NCI-H82 (cell line): ENCODE measurements at places on chromosomes 1 and 21.
A peak's percentile ranks its signal among the peaks of the same experiment; 100 is the strongest.

- no peak for DNase-seq
These were observed 4.6 kb upstream of the PRDM16 start for GRCh38 chr1:3064296-3064850.

DNA sequence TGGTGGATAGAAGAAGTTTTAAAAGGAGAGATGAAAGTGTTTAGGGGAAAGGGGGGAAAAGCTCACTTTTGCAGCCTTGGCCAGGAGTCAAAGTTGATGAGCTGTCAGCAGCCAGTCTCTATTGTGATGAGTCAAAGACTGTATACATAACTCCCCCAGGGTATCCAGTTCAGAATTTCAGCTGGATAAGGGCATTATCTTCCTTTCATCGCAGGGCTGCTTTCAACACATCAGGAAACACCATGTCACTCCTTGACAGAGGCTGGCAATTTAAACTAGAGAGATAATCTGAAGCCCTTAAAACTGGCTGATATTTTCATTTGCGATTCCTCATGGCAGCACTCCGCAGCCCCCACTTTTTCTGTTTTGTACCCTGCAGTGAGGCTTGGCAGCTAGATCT is 328.5 kb downstream of the TBX15 start:
- no peak for DNase-seq

- no peak for DNase-seq
These were observed 46.2 kb downstream of the ARHGAP29 start for GRCh38 chr1:94191216-94191615.

DNA sequence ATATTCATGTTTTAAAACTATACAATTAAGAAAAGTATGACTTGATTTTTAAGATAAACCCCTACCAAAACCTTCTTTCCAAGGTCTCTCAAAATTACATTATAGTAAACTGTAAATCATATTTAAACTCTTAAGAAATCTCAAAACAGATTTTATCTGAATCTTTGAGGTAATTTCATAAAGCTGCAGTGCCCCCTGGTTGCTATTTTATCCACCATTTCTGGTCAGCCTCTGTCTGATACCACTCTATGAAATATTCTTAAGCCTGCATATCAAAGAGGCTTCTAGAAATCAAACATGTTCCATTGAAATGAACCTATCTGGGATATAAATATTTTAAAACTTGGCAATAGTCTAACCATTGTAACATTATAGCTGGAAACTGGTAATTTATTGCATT is 317.3 kb downstream of the COL11A1 start:
- DNase-seq, result no peak

- no peak for DNase-seq
These were observed 18.5 kb downstream of the FAM89A start for GRCh38 chr1:231021540-231022031.

DNA sequence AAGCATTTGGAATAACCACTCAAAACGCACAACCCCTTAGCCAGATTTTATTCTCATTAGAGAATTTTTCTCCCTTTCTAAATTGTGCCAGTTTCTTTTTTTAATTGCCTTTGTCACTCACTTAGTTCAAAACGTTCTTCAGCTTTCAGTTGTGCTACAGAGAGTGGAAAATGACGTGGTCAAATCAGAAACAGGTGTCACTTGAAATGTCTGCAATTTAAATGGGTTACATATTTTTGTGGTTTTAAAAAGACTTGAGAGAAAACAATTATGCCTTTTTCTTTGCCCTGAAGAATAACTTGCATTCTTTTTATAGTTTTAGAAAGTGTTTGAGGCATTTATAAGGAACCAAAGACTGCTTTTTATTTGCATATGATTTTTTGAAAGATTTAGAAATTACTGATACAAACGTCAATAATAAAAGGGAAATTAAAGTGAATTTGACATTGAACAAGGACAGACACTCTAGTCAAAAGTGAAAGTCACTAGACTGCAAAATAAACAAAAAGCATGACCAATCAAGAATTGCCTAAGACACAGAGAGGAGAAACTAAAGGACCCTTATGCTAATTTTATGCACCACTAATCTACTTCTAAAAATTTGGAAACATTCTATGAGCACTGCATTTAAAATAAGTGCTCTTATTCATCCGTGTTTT is 191.0 kb downstream of the TPR start:
- DNase-seq, result no peak

GRCh38 chr1:217363319-217363718 is 267.6 kb downstream of the GPATCH2 start:
- DNase-seq, result no peak

GRCh38 chr1:156077430-156077760 is 4.9 kb downstream of the MEX3A start:
- no peak for DNase-seq

DNA sequence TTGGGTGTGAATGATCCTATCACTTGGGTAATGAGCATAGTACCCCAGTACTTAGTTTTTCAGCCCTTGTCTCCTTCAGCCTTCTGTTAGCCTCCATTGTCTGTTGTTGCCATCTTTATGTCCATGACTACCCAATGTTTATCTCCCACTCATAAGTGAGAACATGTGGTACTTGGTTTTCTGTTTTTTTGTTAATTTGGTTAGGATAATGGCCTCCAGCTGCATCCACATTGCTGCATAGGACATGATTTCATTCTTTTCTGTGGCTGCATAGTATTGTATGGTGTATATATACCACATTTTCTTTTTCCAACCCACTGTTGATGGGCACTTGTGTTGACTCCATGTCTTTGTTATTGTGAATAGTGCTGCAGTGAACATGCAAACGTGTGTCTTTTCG is 39.6 kb upstream of the GPR52 start:
- no peak for DNase-seq

GRCh38 chr1:197663162-197663953 is 111.9 kb downstream of the DENND1B start:
- DNase-seq, result no peak

- no peak for DNase-seq
These were observed 53.1 kb downstream of the PHC2 start for GRCh38 chr1:33377756-33378155.

DNA sequence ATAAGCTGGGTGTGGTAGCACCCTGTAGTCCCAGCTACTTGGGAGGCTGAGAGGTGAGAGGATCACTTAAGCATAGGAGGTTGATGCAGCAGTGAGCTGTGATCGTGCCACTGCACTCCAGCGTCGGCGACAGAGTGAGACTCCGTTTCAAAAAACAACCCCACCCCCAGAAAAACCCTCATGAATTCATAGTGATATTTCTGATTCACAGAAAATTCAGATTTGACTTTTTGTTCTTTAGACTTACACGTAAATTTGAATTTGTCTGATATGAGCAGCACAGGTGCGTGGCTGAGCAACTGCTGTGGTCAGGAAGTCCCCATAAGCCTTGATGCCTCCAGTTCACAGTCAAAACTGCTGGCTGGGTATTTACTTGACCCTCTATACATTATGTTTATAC is 10.0 kb upstream of the MORC3 start:
- no peak for DNase-seq

DNA sequence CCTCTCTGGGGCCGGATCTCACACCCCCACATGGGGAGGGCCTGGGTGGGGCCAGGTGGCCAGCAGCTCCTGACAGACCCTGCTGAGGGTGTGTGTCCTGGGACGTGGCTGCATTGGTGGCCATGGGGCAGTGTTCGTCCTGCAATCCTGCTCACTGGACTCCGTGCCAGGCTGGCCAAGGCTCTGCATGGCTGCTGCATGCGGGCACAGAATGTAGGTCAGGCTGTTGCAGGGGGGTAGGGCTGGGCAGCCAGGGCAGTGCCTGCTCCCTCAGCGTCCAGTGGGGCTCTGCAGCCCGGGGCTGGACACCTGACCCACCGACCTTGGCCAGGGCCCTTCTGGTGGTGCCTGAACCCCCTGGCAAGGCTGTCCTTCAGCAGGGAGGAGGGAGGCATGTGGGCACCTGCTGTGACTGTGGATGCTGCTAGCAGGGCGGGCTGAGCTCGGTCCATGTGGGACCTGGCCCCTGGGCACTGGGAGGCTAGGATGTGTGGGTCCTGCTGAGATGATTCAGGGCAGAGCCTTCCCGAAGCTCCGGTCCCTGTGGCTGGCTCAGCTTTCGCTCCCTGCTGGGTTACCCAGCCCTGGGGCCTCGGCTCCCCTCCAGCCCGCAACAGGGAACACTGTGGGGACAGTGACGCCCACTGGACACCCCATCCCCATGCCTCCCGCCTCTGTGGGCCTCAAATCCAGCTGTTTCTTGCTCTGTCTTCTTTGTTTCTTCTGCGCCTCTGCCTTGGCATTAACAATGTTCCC is 14.9 kb upstream of the PLCH2 start:
- DNase-seq, result no peak

DNA sequence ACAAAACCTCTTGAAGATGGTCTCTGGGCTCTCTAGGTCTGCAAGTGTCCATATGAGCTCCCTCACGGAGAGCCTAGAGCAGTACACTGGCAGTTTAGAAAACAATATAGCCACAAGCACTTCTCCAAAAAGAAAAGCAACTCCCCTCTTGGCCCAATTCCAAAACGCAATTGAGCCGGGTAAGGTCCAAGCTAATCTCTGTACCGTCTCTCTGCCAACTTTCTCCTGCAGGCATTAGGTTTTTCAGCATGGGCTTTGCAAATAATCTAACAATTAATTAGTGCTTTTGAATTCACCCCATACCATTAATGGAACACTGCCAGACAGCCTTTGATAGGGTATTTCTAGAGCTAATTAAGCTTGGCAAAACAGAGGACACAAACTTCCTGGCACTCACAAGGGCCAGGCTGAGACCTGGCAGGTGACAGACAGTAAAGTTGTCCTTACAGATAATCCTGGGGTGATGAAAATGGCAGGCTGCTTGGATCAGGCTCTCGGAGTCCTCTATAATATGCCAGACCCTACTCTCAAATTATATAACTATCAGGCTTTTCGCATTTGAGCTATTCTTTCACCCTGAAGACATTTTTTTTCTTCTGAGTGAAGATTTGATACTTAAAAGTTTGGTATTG is 39.8 kb downstream of the TGFBR3 start:
- peak; percentile 88 for DNase-seq

DNA sequence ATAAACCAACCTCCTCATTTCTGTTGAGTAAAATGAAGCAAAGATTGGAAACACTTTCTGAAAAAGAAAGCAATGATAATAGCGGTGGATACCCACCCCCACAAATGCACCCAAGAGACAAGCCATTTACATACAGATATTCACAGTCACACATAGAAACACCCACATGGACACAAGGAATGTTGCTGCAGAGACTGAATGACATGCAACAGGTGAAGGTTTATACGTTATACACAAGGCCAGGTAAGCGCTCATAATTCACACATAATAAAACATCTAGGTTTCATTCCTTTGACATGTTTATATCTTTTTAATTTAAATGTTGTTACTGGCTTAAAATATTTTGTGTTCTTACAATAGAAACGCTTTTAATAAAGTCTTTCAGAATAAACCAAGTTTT is 21.3 kb downstream of the ARV1 start:
- no peak for DNase-seq

DNA sequence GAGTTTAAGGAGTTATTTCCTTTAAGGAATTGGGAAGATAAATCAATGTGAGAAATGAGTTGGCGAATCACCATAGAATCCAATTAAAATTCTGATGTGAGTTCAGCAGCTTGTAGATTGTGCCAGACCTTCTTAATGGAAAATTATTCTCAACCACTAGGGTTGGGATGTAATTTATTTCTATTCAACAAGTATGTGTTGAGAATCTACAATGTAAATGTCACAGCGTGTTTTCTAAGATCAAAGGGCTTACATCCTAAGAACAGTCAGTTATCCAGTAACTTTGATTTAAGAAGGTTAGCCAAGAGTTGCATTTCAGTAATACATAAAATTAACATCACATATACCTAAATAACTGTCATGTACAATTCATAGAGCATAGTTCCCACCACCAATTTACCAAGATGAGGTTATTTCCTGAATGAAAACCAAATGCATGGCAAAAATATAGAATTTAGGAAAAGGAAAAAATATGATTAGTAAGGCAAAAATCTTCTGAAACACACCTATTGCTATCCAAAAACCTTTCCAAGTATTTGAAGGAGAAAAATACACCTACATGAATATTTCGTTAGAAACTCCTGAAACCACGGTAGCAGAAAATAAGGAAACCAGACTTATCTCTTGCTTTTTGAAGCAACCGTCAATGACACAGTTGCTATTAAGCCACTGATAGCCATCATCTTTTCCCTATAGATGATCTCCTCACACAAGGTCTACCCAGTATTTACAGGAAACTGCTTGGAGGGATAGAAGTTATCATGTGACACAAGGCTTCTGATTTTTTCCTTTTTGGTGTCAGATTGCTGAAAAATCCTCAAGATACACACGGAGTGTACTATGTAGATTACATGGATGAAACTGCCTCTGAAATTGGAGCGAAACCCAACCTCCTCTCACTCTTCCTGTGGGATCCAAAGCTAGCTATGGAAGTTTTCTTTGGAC is 259.4 kb upstream of the POGK start:
- no peak for DNase-seq

- DNase-seq, result no peak
These were observed 14.1 kb downstream of the MTR start for GRCh38 chr1:236809148-236809547.

DNA sequence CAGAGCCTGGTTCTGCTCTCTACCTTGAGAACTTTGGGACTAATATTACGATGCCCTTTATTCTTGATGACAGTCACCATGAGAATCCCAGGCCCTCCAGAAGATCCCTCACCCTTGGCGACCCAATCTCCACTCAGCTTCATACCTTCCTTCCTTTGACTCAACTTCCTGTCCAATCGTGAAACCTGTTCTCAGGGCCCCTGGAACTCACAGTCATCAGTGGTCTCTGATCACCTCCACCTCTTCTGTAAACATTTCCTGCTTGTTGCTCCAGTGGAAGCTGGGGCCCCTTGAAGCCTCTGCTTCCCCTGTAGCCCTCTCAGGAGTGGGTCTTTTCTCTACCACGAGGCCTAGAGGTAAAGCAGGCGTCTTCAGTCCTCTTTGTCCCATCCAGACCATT is 79.1 kb downstream of the MRPS6 start:
- no peak for DNase-seq

GRCh38 chr21:42735944-42736343 is 82.5 kb downstream of the PDE9A start:
- DNase-seq, result no peak

DNA sequence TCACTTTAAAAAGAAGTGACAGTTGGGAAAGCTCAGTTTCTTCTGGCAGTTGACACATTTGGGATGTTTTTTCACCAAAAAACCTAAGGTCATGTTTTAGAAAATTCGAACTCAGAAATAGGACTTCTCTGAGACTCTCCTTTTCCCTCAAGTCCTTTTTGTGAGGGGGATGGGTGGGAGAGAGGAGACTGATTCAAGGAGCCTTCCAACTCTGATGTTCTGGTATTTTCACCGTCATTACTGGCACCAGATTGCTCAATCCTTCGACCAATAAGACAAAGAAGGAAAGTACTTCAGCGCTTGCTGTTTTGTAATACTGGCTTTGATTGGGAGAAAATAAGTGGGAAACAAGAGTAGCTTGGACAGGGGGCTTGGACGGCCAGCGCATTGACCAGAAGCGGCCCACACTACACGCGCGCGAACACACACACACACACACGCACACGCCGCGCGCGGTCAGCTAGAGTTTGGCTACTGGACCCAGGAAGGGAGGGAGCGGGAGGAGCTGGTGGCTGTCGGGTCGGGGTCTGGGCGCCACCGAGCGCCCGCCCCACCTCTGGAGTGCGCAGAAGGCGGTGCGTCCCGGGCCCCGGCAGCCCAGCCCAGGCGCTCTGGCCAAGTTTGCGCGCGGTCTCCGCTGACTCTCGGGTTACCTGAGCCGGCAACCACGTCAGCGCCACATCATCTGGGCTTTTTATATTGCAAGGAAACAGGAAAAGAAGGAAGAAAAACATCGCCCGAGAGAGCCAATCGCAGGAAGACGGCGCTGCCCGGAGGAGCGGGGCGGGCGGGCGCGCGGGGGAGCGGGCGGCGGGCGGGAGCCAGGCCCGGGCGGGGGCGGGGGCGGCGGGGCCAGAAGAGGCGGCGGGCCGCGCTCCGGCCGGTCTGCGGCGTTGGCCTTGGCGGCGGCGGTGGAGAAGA is at the start of gene KCNK1:
Gene KCNK1, plus strand, starts transcription at position 855 of the 921 bp plus-strand sequence. Its CDS starts 66 bp downstream, at position 921.
- DNase-seq, result peak; percentile 36
